Spinal cord (tissue), 10 donors: ENCODE measurements at places on chromosomes 3 and 15. TPM values are rescaled to one million over a fixed set of nuclear protein-coding genes. Genes with fewer than 3 reads are reported as not detected.

GXYLT2 gene
- total RNA-seq: 30.9 TPM

ITPKA gene
- 1.2 TPM for total RNA-seq

OIP5 gene
- total RNA-seq: 4.5 TPM

CD96 gene
- total RNA-seq: 0.59 TPM

PATL2 gene
- 0.72 TPM for total RNA-seq

SPG11 gene
- total RNA-seq: 80.5 TPM
